ENCODE measurements at places on chromosomes 3 and 15. TPM values are rescaled to one million over a fixed set of nuclear protein-coding genes. Genes with fewer than 3 reads are reported as not detected.

- no peaks in the 10 kb centered on the region for H3K36me3 ChIP-seq
- no peaks in the 10 kb centered on the region for H3K27me3 ChIP-seq
- peak overlapping the region; percentile 5 for H3K27ac ChIP-seq
- peak; percentile 48 for DNase-seq
Measured at GRCh38 chr3:49296781-49297411, 19.9 kb upstream of the C3orf62 start.

DNA sequence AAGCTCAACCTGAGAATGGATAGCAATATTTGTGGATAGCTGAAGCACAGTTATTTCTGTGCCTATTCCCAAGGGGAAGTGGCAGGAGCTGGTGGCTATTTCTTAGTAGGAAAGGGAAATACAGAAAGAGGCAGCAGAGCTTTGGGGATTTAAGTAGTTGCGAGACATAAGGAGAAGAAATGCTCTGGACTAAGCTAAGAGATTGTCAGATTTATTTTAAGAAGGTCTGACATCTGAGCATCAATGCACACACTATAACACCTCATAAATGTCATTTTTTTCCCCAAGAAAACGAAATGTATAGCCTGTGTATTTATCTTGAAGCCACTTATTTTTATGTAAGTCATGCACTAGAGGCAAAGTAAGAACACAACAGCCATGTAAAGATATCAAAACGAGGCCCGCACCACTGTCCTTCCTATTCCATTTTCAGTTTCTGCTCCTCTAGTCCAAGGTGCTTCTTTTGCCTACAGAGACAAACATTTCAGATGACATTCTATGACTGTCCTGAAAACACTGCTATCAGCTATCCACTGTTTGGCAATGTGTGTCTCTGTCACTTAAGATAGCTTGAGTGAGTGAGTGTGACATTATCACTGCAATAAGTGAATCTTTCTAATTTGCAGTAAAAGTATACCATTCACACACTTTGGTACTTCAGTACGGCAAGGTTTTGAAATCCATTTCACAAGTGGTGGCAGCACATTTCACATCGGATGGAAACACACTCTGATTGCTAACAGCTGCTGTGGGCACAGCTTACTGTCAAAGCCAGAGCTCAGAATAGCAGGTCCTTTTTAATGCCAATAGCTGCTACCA is 62.7 kb upstream of the ICE2 start:
- no peak for DNase-seq
- no peak overlapping the region for H3K4me3 ChIP-seq
- H3K36me3 ChIP-seq, result no peaks in the 10 kb centered on the region
- no peak overlapping the region for H3K27ac ChIP-seq
- no peaks in the 10 kb centered on the region for H3K27me3 ChIP-seq

DNA sequence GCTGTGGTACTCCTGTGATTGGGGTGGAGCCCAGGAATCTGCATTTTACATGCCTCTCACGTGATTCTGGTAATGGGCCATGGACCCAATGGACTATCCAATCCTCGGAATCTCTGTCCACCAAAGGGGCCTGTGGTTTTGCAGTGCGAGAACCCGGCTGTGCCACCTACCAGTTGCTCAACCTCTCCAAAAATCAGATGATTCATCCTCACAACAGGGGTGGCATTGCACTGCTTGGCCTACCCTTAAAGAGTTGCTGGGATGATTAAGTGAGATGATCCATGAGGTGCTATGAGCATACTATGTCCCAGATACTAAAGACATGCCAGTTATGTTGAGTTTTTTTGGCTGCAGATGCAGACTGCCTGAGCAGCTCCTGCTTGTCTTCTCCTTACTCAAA is 5.1 kb downstream of the ANP32A start:
- H3K4me1 ChIP-seq, result peaks cover 4% of the 10 kb centered on the region
- no peaks in the 10 kb centered on the region for H3K36me3 ChIP-seq
- H3K27me3 ChIP-seq, result no peaks in the 10 kb centered on the region
- DNase-seq, result no peak

- no peak overlapping the region for H3K4me3 ChIP-seq
- no peaks in the 10 kb centered on the region for H3K4me1 ChIP-seq
- no peak for DNase-seq
- H3K36me3 ChIP-seq, result no peaks in the 10 kb centered on the region
- H3K27ac ChIP-seq, result no peak overlapping the region
- no peaks in the 10 kb centered on the region for H3K27me3 ChIP-seq
Measured at GRCh38 chr3:15967577-15967976, 169.8 kb upstream of the ANKRD28 start.

Gene SLC28A1
- total RNA-seq, result 0.48 TPM

Gene ITIH1
- not detected for total RNA-seq

Gene C3orf33
- total RNA-seq, result 4.5 TPM

Gene LHFPL4
- total RNA-seq, result not detected

Gene CPLX3
- total RNA-seq, result not detected

Gene VEPH1
- 1.3 TPM for total RNA-seq

Gene PYGO1
- total RNA-seq, result 31.1 TPM
